ENCODE measurements at places on chromosomes 12 and 14.

DNA sequence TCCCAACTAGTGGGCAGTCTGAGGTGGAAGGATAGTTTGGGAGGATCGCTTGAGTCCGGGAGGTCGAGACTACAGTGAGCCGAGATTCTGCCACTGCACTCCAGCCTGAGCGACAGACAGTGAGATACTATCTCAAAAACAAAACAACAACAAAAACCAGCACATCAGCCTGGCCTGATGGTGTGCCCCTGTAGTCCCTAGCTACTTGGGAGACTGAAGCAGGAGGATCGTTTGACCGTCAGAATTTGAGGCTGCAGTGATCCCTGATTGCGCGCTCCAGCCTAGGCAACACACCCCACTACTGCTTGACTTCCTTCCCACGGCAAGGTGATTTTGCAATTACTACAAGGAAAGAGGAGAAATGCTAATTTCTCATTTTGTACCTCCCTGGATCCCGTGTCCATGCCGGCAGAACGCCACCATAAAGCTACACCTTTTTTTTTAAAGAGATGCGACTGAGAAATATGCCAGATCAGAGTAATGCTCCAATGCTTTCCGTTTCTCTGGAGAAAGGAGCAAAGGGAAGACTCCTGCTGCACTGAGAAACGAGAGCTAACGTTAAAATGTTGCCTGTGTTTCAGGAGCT lies 672 bp upstream of the SCFD1 start:
- no peak for DNase-seq

DNA sequence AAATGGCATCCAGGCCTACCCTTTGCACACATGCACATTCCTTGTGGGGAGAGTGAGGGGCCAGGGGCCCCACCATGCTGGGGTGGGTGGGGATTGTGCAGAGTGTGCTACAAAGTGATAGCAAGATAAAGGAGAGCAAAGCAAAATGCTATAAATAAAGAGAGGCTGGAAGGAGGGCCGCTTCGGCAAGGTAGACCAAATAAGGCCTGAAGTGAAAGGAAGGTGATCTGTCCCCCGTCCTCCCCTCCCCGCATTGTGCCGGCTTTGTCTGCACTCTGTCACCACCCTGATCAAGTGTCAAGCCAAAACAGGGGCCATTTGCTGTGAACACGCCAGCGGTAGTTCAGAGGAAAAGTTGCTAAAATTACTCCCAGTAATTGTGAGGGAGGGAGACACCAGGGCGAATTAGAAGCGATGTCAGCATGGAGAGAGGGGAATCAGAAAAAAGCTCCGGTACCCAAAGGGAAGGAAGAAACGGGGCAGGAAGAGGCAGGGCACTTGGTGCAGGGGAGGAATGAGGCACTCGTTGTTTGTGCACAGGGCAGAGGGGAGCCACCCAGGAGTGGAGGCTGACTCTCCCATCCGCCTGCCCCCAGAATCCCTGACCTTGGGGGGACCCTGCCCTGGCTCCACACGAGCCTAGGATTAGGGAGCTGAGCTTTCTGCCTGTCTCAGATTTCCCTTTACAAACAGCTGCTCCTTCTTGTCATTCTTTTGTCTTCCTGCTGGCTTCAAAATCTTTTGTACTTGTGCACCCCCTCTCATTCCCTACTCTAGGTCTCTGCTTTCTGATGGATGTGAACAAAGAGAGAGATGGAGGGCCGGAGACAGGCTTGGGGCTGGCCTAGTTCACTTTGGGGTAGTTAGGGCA lies 2.9 kb upstream of the MYH7 start:
- no peak for DNase-seq

DNA sequence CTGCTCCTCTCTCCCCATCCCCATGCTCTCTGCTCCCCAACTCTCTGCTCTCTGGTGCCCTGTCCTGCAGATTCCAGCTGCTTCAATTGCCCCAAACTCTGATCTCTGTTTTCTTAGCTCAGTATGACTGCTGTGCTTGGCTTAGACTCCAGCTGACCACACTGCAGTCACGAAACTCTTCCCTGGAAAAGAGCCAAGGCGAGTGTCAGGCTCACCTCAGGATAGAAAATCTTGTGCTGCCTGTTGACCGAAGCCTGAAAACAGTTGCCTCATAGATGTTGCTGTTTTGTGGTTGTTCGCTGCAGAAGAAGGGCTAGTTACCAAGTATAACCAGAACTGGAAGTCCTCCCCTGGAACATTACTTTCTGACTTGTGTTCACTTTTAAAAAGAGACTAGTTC lies 6.7 kb upstream of the STON2 start:
- DNase-seq, result no peak

DNA sequence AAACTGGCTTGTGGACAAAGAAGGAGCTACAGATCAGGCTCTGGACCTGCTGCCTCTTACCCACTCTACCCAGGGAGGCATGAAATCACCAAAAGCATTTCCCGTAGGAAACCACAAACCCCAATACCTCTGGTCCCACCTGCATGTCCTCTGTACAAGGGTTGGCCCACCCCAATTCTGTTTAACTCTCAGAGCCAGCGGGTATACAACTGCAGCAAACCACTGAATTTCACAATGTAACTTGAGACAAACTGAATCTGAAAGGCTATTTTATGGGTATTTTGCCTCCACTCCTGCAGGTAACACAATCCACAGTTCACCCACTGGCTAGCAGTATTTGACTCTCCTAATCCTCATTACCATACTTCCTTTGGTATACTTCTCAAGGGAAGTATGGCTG lies 16.5 kb downstream of the SIX1 start:
- no peak for DNase-seq

DNA sequence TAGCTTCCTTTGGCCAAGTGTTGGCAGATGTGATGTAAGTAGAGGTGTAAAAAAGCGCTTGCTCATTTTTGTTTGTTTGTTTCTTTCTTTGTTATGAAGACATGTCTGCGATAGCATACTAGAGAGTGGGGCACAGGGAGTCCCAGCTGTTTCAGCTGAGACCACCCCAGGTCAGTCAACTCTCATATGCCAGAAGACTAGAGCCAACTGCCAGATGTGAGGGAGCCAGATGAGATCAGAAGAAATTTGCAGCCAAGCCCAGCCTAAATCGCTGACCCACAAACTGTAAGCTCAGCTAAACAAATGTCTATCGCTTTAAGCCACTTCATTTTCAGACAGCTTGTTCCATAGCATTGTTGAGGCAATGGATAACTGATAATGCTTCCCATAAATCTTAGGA lies 397.1 kb downstream of the APAF1 start:
- DNase-seq, result no peak

- no peak for DNase-seq
Measured at GRCh38 chr12:2336409-2336829, 283.6 kb downstream of the CACNA1C start.

DNA sequence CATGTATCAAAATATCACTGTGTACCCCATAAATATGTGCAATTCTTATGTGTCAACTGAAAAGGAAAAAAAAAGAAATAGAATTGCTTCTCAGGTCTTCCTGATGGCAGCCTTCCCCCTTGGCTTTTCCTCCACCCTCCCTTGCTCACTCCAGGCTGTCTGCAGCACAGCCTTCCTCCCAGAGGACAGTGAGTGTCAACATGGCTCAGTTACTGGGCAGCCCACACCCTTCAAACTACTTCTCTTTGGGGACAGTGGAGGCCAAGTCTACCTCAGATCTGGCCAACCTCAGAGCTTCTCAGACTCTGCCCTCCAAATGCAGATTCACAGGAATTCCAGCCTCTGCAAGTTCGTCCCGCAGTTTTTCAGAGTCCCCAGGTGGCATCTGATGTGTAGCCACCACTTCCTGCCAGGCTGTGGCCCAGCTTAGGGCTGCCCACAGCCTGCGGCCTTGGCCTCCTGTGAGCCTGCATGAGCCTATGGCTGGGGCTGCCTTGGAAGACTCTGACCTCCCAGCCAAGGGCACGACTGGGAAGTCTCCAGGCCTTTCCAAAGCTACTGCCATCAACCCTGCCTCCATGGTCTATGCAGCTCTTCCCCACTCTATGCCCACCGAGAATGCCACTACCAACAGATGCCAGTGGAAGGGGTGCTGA lies 148.0 kb upstream of the PWP1 start:
- DNase-seq, result no peak

GRCh38 chr12:82187011-82187410 lies 171.2 kb downstream of the CCDC59 start:
- DNase-seq, result no peak

DNA sequence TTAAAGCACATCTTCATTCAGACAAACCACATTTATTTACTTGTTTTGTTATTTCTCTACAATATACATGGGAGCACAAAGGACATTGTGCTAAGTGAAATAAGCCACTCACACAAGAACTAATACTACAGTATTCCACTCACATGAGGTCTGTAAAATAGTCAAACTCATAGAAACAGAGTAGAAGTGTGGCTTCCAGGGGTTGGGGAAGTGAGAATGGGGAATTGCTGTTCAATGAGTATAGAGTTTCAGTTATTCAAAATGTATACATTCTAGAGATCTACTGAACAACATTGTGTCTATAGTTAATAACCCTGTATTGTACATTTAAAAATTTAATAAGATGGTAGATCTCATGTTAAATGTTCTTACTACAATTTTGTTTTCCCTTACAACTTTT lies 88.8 kb downstream of the ATXN7L3B start:
- no peak for DNase-seq

DNA sequence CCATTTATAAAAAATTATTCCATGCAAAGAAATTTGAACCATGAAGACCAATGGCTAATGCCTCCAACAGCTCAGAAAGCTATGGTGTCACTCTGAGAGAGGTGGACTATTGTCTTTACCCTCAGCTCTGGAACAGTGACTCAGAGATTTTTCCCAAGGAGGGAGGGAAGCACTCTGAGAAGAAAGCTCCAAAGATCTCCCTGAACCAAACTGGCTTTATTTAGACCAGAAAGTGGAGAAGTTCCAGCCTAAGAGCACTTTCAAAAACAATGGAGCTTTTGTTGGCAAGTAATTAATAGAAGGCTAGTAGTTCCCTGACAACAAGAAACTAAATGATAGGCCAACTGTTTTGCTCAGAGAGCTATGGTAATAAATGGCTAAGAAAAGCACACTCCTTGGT lies 599.9 kb upstream of the MDGA2 start:
- no peak for DNase-seq

DNA sequence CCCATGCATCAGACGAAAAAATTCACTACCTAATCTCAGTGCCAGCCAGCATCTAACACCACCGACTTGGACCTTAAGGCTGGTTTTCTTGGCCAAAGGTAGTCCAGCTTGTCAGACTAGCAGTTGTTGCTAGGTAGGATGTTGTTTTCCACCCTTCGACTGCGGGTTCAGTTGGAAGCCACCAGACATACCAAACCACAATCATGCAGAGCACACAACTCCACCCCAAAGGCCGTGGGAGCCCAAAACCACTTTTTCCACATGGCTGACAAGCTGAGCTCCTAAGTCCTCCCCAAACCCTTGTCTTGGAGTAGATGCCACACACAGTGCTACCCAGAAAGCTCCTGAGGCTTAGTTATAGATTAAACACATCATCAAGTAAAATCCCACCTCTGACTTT lies 46.8 kb downstream of the LRIG3 start:
- no peak for DNase-seq

GRCh38 chr14:67516676-67517075 lies 16.4 kb upstream of the PLEKHH1 start:
- no peak for DNase-seq

DNA sequence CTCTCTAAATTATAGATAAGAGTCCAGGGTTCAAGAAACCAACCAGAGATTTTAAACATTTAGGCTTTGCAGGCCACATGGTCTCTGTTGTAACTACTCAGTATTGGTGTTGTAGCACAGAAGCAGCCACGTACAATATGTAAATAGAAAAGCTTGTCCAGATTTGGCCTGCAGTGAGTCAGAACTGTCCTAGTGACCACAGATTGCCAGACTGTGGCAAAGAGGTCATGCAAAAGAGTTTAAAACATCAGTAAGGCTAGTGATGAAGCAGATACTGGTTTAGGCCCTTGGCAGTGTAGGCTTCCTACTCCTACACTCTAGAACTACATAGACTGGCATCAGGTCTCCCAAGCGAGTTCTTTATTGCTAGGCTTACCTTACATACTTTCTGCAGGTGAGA lies 117.6 kb upstream of the GARIN6 start:
- no peak for DNase-seq

Data from activated T-helper 1 cell treated with anti-CD3 and anti-CD28 coated beads, Interleukin-2, amount 50 U/mL, for 16 hours (primary cell).